ENCODE measurements at places on chromosomes 4 and X.

GRCh38 chrX:110414679-110415439, 56.2 kb downstream of the RTL9 start:
- no peak for DNase-seq

- no peak for DNase-seq
Measured at GRCh38 chr4:26375551-26375950, 54.7 kb downstream of the RBPJ start.

- no peak for DNase-seq
Measured at GRCh38 chr4:119659576-119659975, 31.0 kb upstream of the PDE5A start.

GRCh38 chr4:139011225-139011950, 4.2 kb upstream of the NOCT start:
- DNase-seq: no peak

GRCh38 chr4:98659741-98660462, 1.5 kb upstream of the TSPAN5 start:
- no peak for DNase-seq

DNA sequence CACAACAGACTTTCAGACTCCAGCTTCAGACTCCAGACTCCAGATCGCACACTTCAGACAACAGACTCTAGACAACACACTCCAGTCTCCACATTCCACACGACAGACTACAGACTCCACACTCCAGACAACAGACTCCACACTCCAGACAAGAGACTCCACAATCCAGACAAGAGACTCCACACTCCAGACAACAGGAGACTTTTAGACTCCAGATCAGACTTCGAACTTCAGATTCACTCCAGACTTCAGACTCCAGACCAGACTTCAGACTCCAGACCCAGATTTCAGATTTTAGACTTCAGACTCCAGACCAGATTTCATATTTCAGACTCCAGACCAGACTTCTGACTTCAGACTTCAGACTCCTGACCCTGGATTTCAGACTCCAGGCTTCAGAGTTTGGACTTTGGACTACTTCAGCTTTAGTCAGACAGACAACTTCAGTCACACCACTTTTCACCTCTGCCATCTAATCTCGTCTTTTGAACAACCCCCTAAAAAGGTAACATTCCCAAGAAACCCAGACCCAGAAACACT, 29.0 kb upstream of the TLR2 start:
- DNase-seq: no peak

- no peak for DNase-seq
Measured at GRCh38 chr4:53306729-53307128, 59.1 kb downstream of the SCFD2 start.

DNA sequence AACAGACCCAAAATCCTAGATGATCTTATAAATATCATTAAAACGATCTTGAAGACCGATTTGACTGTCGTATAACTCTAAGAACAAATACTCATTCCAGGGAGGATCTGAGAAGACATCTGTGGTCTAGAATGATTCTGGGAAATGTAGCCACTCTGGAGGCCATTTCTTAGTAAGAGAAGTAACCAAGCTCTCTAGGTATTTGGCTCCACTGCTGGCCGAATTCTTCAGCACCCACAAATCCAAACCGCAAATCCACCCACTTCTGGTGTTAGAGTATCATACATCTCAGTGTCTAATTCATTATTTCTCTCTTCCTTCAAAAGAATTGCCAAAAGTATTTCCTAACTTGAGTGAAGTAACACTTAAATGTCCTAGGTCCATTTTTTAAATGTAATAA, 23.9 kb downstream of the KLHL5 start:
- no peak for DNase-seq

DNA sequence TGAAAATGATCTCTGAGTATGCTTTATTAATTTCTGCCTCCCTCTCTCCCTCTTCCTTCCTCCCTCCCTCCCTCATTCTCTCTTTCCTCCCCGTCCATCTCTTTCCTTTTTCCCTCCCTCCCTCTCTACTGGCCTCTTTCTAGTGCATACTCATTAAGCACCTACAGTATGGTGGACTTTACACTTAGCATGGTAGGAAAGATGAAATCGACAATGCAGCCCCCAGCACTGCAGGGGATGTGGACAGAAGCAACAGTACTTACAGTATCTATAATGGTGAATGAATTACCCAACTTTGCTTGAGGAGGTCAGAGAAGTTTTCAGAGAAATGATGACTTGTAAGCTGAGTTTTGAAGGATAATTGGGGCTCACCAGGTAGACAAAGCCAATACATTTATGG, 143.8 kb upstream of the RPS6KA3 start:
- no peak for DNase-seq

- DNase-seq: no peak
Measured at GRCh38 chr4:127732623-127733328, 2.6 kb downstream of the SLC25A31 start.

DNA sequence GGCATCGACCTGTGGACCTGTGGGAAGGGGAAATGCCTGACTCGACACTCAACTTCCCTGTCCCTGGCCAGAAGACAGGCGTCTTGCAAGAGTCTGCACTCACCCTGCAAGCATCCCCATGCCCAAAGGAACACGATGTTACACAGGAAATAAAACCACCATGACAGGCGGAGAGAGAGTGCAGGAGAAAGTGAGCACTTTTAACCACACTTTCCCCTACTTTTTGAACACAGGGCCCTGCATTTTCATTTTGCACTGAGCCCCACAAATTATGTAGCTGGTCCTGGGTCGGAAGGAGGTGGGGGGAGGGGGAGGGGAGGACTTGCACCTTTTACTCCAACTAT, 13.8 kb upstream of the MAN2B2 start:
- DNase-seq: no peak

DNA sequence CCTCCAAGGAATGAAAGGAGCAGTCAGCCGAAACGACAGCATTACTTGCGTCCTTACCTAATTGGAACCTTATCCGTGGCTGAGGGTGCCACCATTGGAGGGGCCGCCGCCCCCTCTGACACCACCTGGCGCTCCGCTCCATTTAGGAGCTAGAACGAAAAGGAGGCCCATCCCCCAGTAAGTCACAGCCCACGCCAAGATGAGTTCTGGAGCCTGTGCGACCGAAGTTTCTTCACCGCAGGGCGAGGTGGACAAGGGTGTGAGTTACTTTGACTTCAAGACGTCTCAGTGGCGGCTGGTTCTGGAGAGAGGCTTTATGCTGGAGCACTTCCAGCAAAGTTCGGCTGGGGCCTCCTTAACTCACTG, 729 bp upstream of the IRF2 start:
- DNase-seq: peak; percentile 36

Measured in activated T-cell treated with anti-CD3 and anti-CD28 coated beads for 1 hour (primary cell).